ENCODE measurements at places on chromosomes 5 and 9. TPM values are rescaled to one million over a fixed set of nuclear protein-coding genes. Genes with fewer than 3 reads are reported as not detected.

TAF11L3 gene
- not detected for total RNA-seq

DNA sequence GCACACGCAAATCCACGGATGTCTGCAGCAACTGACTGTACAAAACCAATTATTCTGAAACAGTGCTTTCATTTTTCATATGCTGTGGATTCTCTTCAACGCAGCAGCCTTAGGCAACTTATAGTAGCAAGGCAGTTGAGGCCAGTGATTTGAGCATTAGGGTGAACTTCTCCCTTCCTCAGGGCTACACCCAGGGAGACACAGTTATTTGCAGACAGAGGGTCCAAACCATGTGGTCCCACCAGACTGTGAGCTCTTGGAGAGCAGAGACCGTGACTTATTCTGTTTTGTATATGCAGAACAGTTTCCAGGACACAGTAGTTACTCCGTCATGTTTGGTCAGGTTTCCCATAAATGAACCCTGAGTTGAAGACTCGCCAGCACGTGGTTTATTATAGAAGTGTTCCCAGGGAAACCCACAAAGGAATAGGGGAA lies 19.0 kb upstream of the WHRN start:
- DNase-seq: no peak

PIP5KL1 gene
- total RNA-seq: 3.2 TPM

GRCh38 chr5:95216136-95216955 lies 68.5 kb downstream of the MCTP1 start:
- DNase-seq: no peak

- no peak for DNase-seq
Observed at GRCh38 chr5:177035976-177036375, 13.5 kb downstream of the ZNF346 start.

GRIA1 gene
- 1.5 TPM for total RNA-seq

CCNO gene
- 0.48 TPM for total RNA-seq

- DNase-seq: no peak
Observed at GRCh38 chr9:134317400-134317789, 8.9 kb upstream of the RXRA start.

- DNase-seq: no peak
Observed at GRCh38 chr5:78291687-78292086, 2.8 kb downstream of the AP3B1 start.

DNA sequence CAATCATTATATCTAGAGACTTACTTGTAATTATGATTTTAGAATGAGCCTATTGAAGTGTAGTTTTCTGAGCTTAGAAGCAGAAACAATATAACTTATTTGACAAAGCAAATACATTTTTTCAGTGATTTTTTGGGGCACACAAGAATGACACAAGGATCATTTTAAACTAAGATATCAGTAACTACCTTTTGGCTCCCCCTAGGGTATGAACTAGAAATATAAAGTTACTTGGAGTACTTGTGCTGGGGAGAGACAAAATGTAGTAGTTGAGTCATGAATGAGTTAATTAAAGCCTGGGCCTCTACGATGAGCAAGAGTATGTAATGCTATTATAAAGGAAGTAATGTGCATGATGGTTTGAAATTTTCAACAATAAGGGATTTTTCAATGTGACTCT lies 1244.1 kb upstream of the ACO1 start:
- no peak for DNase-seq

Measured in uterus (tissue), 4 donors.